Dermis blood vessel endothelial cell (primary cell): ENCODE measurements at places on chromosomes 11 and 22. TPM values are rescaled to one million over a fixed set of nuclear protein-coding genes. Genes with fewer than 3 reads are reported as not detected.

The KBTBD3 gene
- total RNA-seq = 3.4 and 3.9 TPM in 2 replicates

The KCNE3 gene
- total RNA-seq = 1.1 and 1.5 TPM in 2 replicates

The TRIM49 gene
- under 0.01 TPM in 1 of 2 replicates, not detected in the other for total RNA-seq

The OR2AT4 gene
- not detected in 2 replicates for total RNA-seq

The APOL1 gene
- 29.5 and 34.9 TPM in 2 replicates for total RNA-seq

The CD3D gene
- total RNA-seq = not detected in 2 replicates

The TRAPPC4 gene
- total RNA-seq = 90.2 and 116 TPM in 2 replicates

The SLCO2B1 gene
- 3.7 and 7.8 TPM in 2 replicates for total RNA-seq

The TMEM135 gene
- total RNA-seq = 28.1 and 37.6 TPM in 2 replicates

The SART1 gene
- total RNA-seq = 27.1 and 48.7 TPM in 2 replicates
